ENCODE measurements at places on chromosomes 5 and 9. TPM values are rescaled to one million over a fixed set of nuclear protein-coding genes. Genes with fewer than 3 reads are reported as not detected.

DNA sequence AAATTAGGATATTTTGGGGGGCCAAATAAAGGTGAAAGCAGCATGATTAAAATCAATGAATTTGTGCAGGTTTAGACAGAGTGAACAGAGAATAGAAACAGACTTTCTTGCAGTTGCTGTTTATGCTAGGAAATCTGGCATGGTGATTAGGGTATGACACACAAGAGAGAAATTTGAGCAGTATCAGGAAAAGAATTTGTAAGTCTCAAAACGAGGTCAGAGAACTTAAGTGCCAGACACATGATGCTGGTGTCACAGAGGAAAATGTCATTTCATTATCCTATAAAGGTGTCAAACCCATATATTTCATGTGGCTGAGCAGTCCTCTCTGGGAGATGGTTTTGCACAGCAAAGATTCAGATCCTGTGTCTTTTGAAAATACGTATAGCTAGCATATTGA lies 15.7 kb downstream of the LVRN start:
- DNase-seq = peak; percentile 71

DNA sequence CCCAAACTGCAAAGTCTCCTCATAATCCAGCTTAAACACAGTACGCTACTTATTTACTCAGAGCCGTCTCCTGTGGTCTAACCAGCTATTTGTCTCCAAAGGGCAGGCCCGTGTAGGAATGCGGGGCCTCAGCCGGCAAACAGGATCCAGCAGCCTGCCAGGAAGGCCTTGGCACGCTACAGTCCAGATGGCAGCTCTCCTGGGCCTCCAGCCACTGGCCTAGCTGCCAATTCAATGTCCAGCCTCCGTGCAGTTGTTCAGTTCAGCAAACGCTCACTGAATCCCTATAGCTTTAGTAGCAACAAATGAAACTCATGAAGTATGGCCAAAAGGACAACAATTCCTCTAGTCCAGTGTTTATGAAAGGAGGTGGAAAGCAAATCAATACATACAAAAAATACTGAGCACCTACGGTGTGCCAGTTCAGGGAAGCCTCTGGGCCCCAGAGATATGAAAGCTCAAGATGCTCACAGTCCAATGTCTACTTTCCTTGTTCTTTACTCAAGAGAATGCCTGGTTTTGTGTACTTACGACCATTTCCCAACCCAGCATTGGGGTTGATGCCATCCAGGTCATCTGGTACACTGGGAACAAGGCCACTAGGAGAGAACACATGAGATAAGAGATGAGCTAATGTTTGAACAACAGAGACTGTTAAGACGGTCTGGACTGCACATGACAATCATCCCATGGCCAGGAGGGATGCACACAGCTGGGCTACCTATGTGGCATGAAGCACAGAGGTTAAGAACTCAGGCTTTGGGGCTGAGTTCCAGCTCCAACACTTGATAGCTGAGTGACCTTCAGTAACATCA lies 8.3 kb downstream of the CDK5RAP2 start:
- peak; percentile 95 for DNase-seq

GRCh38 chr9:100052375-100052774 lies 46.4 kb downstream of the ERP44 start:
- DNase-seq = no peak

The EIF4E1B gene
- total RNA-seq = not detected

The MARVELD2 gene
- 0.26 TPM for total RNA-seq

The GRM6 gene
- not detected for total RNA-seq

- DNase-seq = no peak
These were observed 42.9 kb upstream of the ALDOB start for GRCh38 chr9:101478444-101478843.

DNA sequence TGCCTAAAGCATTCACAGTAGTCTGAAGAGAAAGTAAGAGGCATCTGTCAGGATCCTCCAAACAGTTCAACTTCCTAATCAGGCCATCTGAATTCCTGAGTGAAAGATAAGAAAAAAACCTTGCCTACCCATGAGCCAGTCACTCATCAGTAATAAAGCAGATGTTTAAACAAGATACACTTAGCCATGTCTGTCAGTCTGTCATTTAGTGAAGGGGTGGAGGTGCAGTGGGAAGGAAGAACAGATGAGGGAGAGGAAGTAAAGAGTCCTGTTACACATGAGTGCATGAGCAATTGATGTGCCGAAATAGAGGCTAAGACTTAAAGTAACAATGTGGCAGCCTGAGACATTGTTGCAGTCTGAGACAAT lies 29.9 kb upstream of the DMRTA1 start:
- peak; percentile 82 for DNase-seq

- DNase-seq = no peak
These were observed 481.3 kb downstream of the GADD45G start for GRCh38 chr9:90086101-90086511.

GRCh38 chr9:123235448-123235847 lies 32.9 kb downstream of the STRBP start:
- no peak for DNase-seq

The CDO1 gene
- total RNA-seq = 2.7 TPM

DNA sequence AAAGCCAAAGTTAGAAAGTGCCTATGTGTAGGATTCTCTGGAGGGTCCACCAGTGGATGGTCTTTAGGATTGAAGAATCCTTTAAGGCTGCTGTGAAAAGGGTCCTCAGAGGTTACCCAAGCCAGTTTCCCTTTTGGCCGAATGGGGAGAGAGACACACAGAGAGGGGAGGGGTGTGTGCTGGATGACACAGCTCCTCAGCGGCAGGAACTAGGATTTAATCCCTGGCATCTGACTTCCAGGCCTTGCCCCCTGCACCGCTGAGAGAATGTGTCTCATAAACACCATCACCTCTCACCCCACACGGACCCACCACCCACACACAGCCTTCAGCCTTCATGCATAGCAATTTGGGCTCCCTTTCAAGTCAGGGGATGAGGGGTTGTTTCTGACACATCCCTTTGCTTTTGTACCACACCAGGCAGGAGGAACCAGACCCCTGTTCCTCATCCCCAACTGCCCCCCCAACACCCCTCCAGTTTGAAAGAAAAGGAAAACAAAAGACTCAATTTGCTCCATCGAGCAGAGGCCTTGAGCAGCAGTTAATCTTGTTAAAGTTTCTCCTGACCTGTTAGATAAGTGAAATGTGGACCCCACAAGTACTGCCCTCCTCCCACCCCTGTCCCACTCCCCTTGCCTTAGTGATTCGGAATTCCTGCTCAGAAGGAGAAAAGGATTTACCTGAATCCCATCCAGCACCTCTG lies 4.0 kb downstream of the PAPPA start:
- no peak for DNase-seq

DNA sequence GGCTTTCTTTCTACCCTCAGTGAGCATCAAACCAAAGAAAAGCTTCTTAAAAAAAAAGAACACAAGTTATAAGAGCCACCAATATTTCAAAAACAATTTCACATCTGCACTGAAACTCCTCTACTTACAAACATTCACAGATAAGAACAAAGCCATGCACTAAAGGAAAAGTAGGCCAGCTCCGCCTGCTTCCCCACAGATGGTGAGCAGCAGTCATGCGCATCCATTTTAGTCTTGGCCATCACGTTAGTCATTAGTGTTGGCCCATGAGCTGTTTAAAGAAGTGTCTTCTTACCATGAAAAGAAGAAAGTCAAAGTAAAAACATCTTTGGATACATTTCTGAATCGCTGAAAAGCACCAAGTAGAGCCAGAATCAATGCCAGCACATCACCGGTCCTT lies 40.0 kb upstream of the SMIM23 start:
- DNase-seq = no peak

DNA sequence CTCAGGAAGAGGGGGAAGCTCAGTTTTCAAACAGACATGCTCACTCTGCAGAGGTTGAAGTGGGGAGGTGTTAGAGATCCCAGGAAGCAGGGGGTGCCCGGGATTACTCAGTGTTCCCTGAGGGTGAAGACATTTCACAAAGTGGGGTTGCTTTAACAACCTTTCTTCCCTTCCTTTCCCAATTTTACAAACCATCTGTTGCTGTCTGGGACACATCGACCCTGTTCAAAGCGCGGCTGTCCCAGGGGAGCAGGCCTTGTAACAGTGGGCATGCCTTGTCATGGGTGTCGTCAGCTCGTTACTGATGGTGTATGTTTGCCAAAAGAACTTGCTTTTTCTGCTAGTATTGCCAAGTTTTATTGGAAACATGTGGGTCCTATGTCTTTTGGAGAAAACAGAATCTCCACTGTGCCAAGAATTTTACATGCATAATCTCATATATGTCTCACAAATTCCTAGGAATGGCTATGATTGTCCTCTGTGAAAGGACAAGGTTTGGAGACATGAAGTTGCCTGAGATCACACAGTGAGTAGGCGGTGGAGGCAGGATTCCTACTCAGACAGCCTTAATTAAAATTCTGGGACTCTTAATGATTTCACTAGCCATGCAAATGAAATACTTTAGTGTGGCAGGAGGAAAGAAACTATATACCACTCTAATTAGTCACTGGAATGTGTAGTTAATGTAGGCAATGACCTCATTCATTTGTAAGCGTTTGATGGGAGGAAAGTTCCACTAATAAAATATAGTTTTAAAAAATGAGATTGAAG lies 198.9 kb downstream of the NXNL2 start:
- peak; percentile 37 for DNase-seq

The ZNF484 gene
- 10.1 TPM for total RNA-seq

The WDR31 gene
- 0.51 TPM for total RNA-seq

- DNase-seq = no peak
These were observed 67.3 kb downstream of the CRB2 start for GRCh38 chr9:123423311-123423640.

The PHF24 gene
- not detected for total RNA-seq

The ROPN1L gene
- 1.1 TPM for total RNA-seq

GRCh38 chr9:108811944-108812343 lies 43.8 kb downstream of the ACTL7B start:
- DNase-seq = no peak

DNA sequence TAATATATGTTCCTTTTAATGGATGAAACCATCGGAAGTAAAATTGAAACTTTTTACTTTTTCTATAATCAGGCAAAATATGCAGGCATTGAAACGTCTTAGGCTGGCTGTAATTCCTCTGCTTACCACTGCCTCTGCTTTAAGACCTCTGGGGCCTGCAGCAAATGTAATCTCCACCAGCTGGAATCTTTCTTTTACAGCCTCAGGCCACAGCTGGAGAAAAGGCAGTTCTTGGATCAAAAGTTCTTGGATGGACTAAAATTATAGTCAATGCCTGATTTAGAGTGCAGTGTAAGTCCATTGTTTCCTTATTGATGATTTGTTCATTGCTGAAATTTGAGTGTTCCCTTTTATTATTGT lies 396.7 kb downstream of the KCTD16 start:
- peak; percentile 67 for DNase-seq

DNA sequence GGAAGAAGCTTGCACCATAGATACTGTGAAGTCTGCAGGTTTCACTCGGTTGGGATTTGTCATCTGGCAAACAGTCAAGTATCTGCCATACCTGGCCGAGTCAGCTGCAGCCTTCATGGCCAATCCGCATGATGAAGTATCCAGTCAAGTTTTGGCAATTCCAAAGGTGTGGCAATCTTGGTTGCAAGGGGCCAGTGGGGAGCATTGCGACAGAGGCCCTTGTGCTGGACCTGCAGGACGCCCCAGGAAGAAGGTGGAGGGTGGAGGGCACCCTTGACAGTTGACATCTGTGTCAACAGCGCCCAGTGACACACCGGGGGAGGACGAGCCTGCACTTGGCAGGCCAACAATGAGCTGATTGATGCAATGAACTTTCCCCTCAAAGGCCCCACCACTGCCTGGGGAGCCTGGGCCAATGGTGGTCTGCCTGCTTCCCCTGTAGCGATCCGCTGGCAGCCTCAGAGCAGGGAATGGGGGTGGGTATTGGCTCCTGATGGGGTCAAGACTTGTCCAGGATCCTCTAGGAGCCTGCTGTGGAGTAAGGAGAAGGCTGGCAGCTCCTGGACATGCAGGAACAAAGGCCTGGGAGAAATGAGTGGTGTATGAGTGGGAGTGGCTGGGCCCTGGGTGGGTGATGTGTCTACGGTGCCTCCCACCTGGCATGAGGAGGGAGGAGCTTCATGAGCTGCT lies 122.8 kb upstream of the PITX1 start:
- DNase-seq = no peak

The RAD17 gene
- 21.7 TPM for total RNA-seq
